Islet precursor cell (in vitro differentiated cells): ENCODE measurements at places on chromosomes 6 and 20.

DNA sequence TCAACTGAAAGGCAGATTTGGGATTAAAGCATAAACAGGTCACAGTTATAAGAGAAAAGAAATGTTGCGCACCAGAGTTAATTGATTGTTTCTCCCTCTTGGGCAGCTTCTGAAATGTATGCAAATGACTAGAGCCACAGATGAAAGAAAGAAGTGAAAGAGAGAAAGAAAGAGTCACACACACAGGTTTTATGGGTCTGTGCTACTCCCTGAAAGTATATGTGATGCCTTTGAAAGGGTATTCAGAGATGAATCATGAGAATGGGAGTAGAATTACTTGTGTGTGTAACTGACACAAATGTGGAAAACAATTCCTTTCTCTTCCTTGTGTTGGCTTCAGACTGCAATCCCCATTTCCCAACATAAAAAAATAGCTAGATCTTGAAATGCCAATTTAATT is 196.9 kb downstream of the FOXA2 start:
- DNase-seq = no peak

DNA sequence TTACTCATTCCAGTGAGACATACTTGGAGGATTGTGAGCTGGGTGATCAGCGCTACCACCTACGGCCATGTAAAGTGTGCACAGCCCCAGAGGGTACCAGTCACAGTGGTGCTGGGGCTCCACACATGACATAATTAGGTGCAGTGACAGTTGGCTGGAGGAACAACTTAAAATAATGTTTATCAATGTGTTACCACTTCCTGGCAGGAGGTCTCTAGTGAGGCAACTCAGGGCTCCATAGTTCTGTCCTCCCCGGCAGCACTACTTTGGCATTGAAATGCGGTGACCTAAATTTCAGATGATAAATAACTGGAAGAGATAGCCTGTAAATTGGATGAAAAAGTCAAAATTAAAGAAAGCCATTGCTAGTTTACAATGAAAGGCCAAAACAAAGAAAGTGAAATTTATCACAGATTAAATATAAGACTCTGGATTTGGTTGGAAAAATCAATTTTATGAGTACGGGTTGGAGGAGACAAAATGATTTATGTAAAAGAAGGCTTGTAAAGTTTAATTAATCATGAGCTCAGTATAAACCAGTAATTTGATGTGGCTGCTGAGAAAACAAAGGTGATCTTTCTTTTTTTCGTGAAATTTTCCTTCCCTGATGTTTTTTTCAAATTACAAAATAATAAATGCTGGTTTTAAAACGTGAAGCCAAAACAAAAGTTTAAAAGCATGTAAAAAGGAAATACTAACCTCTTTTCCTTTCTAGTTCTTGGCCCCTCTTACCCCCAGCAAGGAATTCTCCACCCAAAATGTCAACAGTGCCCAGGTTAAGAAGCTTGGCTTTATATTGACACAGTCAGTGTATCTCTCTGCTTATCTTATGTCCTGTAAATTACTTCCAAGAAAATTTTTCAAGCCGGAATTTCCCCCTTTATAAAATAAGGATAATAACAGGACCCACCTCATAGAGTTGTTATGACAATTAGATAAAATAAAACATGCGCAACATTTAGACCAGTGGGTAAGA is 126.7 kb upstream of the NOX3 start:
- DNase-seq = no peak

GRCh38 chr20:41133709-41134361 is 3.5 kb upstream of the PLCG1 start:
- no peak for DNase-seq

DNA sequence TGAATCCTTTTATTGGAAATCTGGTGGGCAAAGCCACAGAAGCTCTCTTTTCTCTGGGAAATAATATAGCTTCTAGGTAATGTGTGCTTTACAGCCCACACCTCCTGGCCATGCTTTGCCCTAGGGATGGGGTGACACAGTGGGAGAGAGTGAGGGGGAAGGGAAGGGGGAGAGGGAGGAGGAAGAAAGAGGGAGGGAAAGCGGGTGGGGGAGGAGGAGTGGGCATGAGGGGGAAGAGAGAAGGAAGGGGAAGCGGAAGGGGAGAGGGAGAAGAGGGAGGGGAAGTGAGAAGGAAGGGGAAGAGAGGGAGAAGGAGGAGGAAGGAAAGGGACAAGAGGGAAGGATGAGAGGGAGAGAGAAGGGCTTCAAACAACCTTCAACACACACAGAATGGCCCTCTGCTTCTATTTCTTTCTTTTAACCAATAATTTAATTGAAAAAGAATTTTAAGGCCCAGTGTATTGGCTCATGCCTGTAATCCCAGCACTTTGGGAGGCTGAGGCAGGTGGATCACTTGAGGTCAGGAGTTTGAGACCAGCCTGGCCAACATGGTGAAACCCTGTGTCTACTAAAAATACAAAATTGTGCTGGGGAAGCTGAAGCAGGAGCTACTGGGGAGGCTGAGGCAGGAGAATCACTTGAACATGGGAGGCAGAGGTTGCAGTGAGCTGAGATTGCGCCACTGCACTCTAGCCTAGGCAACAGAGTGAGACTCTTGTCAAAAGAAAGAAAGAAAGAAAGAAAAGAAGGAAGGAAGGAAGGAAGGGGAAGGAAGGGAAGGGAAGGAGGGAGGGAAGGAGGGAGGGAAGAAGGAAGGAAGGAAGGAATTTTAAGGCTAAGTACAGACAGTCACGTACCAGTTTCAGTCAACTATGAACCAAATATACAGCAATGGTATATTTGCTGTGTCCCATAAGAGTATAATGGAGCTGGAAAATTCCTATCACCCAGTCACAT is 75.2 kb downstream of the RSPH3 start:
- no peak for DNase-seq

DNA sequence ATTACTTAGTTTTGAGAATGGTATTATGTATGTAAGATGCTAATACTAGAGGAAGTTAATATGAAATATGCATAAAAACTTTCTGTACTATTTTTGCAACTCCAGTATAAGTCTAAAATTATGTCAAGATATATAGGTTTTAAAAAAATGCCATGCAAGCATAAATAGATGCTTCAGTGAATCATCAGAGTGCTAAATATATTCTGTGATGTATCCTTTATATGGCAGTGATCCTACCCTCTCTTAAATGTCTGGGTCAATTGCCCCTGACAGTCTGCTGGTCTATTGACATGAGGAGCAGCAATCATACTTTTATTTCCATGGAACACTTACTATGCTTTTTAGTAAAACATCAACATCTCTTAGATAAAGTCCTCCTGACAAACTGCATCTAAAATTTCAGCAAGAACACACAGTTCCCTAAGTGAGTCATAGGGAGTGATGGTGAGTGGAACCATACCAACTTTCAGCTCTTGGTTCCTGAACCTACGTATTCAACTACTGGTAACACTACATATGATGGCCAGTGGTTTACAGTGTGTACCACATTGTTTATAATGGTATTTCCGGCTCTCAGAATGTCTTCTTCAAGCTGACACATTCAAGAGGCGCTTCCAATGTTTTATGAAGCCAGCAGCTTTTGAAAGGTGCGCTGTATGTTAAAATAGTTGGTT is 928.7 kb upstream of the GJE1 start:
- DNase-seq = no peak

DNA sequence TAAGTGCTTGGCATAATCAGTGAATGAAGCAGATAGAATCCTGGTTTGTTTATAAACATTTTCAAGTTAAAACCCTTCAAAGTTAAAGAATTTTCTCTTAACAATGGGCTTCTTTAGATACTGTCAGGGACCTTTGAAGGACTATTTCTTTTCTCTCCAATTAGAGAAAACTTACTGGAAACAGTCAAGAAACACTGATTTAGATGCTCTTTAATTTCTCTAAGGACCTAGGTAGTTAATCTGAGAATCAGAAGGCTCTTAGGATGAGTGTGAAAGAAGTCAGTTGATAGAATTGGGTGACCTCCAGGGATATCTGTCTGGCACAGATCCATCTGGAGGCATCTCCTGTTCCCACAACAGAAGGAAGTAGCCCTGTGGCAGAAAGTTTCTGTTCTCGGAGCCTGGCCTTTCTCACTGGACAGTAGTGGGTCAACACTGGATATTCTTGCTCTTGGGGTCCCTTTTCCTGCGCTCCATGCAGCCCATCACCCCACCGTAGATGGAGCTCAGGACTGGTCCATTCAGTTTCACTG is 22.5 kb downstream of the KIAA0408 start:
- DNase-seq = no peak

GRCh38 chr6:41747256-41748101 is at the start of gene PGC:
Gene PGC, minus strand, starts transcription at chr6:41747397. Its CDS starts 63 bp downstream, at chr6:41747334.
- peak; percentile 64 for DNase-seq

DNA sequence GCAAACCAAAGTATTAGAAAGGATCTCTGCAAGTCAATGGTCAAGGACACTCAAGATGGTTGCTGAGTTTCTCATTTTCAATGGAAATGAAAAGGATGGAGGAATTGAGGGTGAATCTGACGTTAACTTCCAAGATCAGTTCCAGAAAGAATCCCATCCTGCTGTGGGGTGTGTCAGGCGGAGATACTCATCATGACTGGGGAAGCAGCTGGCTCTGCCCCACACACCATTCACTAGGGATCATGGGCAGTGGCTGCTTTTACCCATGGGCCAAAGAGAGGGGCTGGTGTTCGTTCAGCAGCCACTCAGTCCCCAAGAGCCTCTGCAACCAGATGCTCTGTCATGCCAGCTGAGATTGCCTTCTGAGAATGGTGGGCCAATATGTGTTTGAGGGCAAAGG is 102.3 kb upstream of the KCNK16 start:
- no peak for DNase-seq

- no peak for DNase-seq
Measured at GRCh38 chr6:30938730-30939129, 2.0 kb upstream of the MUCL3 start.

GRCh38 chr6:149012040-149012545 is 265.3 kb downstream of the UST start:
- DNase-seq = peak; percentile 93

DNA sequence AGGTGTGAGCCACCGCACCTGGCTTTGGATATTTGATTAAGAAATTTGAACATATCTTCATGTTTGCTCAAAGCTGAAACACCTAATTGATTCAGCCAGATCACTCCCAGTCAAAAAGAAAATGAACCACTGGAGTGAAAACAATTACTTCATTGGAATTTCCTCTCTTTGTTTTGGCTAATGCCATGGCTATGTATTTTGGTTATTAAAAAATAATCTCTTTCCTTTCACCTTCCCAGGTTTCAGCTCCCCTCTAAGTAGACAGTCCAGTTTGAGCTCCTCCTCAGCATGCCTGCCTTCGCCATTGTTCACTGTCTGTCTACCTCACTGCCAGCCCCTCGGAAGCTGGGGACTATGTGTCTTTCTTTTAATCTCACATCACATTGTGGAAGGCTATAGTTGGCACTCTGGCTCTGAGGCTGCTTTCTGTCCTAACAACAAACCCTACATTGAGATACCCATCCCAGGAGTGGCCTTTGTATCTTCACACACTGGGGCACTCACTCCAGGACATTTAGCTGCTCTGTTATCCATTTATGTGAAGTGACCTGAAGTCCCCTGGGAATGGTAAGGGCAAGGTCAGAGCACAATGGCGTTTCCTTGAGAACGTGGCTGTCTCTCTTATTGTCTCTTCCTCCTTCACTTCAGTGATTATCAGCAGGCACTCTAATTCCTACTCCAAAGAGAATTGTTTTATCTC is 764.0 kb upstream of the CITED2 start:
- no peak for DNase-seq

GRCh38 chr20:7237251-7237650 is 469.8 kb downstream of the BMP2 start:
- no peak for DNase-seq

DNA sequence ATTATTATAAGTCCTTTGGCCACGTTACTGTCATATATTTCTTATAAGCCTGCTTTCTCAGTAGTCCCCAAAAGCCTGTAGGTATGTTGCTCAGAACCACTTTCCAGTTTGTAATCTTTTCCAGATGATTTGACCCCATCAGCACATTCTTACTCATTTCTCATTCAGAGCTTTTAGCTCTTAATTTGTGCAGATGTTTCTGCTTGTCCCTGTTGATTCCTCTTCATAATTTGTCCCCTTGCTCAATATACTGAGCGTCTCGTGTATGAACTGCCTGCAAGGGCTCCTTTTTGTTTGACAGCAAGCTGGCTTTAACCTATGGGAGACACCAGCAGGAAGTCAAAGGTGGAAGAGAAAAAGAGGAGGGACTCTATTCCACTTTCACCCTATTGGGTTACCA is 733.8 kb upstream of the GJE1 start:
- DNase-seq = no peak

- no peak for DNase-seq
Measured at GRCh38 chr6:138978229-138978628, 9.8 kb downstream of the REPS1 start.

GRCh38 chr20:49335476-49335875 is 57.6 kb upstream of the ZNFX1 start:
- no peak for DNase-seq

GRCh38 chr6:47016261-47016660 is 25.9 kb downstream of the ADGRF1 start:
- no peak for DNase-seq

DNA sequence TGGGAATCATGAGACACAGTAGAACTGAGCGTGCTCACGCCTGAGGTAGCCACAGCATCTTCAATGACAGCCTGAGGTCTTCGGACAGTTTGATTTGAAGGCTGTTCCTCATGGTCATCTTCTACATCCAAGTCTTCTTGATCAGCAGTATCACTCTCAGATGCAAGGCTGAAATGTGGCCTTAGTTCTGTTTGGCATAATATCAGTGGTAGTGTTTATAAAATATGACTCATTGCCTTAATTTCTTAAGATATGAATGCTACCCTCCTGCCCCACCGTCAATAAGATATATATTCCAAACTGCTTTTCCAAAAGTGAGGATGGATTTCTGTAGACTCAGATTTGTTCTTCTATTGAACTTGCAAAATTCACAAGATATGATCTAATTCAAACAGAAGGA is 17.5 kb upstream of the MAP7 start:
- no peak for DNase-seq

DNA sequence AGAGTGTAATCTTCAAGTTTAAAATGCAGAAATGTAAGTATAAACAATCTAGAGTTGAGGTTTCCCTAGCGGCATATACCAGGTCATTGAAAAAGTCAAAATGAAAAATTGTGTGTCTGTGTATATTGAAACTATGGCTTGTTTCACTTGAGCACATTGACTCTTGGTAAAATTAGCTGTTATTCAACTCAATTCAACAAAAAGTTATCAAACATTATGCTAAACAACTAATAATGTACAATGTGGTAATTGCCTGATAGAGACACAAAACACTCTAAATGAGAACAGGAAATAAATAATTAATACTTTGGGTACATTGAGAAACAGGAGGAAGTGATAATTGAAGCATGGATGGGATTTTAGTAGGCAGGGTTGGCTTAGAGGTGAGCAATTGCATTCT is 444.8 kb downstream of the CDKAL1 start:
- no peak for DNase-seq

- DNase-seq = no peak
Measured at GRCh38 chr20:62339647-62340062, 27.5 kb downstream of the LAMA5 start.

DNA sequence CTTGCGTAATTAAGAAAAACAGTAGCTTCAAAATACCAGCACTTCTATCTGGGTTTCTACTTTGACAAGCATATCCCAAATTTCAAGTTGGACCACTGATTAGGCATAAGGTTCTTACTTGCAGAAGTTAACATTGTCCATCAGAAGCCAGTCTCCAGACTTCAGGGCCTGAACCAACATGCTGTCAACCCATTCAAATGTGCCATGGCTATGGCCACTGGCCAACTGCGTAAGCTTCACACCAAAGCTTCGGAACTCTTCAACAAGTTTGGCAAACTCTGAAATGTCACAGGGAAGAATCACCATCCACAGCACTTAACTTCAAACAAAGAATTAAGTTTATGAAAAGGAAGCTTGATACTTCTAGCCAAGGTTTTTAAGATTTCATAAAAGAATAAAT is 78.0 kb upstream of the LYRM2 start:
- DNase-seq = no peak
